ENCODE measurements at places on chromosomes 12 and 14.
A peak's percentile ranks its signal among the peaks of the same experiment; 100 is the strongest.

DNA sequence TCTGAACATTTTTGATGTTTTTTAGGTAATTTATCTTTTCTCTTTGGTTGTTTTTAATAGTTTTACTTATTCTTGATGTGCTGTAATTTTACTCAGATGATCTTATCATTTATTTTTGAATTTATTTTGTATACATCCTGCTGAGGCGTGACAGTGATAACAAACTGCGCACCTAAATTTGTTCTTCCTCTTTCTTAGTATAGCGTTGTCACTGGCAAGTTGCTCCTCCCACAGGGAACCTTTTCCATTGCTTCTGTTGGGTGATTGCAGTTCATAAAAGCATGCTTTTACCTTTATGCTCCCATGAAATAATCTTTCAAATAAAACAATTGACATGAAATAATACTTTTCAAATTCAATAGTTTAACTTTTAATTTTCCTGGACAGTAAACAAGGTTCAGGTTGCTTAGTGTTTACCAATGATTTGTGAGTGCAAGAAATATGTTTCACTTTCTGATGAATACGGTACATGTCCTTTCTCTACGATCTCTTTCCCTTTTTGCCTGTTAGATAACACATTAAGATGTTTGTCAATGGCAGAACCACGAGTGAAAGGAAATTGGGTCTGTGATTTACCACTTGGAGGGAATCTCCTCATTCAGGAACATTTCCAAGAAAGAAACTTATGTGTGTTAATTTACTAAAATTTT, 223.3 kb downstream of the CCDC91 start:
- no peak for DNase-seq

- DNase-seq, result peak; percentile 82
Observed at GRCh38 chr12:13093848-13094220, 9.6 kb downstream of the GSG1 start.

- no peak for DNase-seq
Observed at GRCh38 chr12:85301051-85301450, 21.0 kb downstream of the ALX1 start.

DNA sequence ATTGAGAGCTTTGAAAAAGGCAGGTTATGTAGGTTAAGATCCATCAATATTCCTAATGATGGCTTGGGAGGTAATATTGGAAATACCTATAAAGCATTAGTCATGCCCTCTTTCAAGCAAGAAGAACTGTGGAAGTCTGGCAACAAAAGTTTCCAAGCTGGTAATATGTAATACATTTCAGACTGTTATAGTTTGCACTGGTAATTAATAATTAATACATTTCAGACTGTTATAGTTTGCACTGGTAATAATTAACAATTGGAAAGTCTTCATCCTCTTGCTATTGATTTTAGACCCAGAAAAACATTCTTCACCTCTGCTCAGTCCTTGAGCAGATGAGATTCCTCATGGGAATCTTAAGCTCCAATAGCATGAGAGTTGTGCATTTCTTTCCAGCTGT, 29.0 kb upstream of the WDR89 start:
- DNase-seq, result no peak

- DNase-seq, result no peak
Observed at GRCh38 chr12:124174451-124175348, 120.2 kb upstream of the RFLNA start.

DNA sequence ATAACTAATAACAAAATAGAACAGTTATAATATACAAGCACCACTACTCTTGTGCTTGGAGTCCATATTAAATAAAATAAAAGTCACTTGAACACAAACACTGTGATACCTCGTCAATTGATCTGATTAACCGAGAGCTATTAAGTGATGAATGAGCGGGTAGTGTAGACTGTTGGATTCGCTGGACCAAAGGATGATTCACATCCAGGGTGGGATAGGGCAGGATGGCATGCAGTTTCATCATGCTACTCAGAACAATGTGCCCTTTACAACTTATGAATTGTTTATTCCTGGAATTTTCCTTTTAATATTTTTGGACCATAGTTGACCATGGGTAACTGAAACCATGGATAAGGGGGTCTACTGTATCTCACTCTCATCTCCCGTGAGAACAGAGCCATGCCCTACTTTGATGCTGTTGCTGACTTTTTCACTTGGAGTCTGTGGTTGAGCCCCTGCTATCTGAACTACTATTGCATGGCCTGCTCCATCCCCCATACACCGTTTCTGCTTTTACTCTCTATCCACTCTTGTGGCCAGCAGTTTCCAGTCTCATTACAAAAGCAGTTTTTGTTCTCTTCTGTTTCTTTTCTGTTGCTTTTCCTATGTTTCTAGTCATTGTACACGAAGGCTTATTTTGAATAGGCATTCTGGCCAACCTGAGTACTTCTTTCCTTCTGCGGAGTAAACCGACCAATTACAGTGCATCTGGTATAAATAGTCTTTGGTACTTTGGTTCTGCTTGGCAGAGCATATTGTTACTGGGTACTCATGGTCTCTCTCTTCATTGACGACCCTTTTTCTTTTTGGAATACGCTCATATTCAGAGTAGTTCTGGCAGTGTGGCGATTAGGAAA, 12.2 kb downstream of the TMTC2 start:
- no peak for DNase-seq

DNA sequence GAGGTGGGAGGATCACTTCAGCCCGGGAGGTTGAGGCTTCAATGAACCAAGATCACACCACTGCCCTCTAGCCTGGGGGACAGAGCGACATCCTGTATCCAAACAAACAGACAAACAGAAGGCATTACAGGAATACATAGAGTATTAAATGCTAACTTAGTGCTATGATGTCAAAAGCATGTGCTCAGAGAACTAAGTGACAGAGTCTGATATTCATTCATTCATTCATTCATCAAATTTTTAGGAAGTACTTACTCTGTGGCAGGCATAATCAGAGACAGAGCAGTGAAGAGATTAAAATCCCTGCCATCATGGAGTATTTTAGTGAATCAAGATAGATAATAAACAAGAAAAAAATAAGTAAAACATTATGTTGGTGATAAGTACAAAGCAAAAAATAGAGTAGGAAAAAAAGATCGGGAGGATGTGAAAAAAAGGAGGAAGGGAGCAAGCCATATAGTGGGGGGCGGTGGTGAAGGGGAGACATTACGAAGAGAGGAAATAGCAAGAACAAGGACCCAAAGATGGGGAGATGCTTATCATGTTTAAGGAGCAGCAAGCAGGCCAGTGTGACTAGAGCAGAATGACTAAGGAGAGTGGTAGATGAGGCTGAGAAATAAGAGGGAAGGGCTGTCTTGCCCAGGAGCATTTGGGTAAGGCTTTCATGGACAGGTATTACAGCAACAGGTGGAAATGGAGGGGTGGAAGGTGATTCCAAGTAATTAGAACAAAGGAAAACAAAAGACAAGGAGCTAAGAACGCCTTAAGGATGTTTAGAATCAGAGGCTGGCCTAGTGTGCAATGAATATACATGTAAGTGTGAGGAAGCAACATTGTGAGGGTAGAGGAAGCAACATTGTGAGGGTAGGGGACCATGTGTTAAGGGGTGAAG, 2.8 kb downstream of the MAP4K5 start:
- no peak for DNase-seq

DNA sequence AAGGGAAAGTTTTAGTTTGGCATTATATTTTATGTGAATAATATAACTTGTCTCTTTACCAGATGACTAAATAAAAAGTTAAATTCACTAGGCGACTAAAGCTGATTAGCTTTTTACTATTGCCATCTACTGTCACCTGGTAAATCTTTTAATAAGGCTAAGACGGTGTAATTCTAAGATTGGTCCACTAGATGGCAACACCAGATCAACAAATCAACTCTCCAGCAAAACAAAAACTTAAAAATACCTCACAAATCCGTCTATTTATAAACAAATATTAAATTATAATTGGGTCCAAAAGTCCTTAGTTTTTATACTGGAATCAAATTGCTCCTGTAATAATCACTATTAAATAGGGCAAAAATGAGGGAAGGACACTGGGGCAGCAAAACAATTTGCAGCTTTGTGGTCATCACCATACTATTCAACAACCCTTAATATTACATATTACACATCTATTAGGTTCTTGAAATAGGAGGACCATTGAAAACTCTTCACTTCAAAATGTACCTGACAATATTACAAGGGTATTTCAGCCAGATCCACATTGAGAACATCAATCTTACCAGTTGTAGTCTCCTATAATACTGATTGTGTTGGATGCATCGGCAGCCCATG, 47.9 kb downstream of the GALC start:
- DNase-seq, result peak; percentile 49

DNA sequence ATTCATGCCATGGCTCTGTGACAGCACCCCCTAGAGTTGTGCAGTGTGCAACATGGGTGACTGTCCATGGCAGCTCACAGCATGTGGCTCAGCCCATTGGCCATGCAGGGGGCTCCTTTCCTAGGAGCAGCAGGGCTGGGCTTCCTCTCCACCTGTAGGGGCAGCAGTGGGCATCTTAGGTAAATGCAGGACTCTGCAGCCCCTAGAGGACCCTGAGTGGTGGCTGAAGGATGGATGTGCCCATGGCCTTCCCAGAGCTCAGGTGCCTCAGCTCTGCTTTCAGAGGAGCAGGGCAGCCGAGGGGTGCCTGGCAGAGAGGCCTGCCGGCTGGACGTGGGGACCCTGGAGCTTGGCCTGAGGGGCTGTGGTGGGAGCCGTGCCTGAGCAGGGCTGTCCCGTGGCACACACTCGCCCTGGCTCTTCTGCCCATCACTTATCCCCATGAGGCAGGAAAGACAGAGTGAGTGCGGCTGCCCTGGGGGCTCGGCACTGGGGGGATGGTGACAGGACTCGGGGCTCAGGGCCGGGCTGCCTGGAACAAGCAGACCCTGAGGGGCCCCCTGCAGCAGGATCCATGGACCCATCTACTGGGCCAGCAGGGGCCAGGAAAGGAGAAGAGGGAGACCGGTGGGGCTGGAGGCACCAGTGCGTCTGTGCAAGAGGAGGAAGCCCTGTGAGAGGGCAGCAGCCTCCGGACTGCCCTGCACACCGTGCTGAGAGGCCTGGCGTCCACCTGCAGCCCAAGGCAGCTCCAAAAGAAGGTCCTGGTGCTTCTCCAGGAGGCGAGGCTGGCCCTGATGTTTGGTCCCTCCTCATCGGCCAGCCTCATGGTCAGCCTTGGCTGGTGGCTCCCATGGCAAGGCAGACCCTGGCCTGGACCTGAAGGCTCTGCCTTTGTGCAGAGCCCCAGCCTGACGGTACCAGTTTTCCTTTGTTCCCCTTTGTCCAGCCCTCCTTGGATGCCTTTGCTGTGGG, 7.6 kb downstream of the ADSS1 start:
- no peak for DNase-seq

- no peak for DNase-seq
Observed at GRCh38 chr14:22885975-22886374, 3.0 kb downstream of the REM2 start.

DNA sequence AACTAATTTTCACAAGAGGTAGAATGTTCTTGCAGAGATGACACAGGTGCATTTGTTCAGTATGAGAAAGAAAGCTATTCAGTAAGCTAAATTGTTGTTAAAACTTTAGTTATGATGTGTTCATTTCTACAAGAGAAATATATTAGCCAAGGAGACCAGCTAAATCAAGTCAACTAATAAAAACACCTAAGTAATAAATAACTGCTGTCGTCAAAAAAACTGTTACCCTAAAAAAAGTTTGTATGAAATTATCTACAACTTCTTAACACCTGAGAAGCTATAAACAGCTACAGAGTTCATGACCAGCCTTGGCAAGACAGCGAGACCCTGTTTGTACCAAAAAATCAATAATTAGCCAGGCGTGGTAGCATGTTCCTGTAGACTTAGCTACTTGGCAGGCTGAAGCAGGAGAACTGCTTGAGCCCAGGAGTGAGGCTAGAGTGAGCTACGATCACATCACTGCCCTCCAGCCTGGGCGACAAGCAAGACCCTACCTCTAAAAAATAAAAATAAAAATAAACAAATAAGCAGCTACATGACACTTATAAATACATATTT, 67.6 kb upstream of the AP4S1 start:
- DNase-seq, result no peak

GRCh38 chr12:53579545-53579955, 46.6 kb downstream of the ATF7 start:
- no peak for DNase-seq

DNA sequence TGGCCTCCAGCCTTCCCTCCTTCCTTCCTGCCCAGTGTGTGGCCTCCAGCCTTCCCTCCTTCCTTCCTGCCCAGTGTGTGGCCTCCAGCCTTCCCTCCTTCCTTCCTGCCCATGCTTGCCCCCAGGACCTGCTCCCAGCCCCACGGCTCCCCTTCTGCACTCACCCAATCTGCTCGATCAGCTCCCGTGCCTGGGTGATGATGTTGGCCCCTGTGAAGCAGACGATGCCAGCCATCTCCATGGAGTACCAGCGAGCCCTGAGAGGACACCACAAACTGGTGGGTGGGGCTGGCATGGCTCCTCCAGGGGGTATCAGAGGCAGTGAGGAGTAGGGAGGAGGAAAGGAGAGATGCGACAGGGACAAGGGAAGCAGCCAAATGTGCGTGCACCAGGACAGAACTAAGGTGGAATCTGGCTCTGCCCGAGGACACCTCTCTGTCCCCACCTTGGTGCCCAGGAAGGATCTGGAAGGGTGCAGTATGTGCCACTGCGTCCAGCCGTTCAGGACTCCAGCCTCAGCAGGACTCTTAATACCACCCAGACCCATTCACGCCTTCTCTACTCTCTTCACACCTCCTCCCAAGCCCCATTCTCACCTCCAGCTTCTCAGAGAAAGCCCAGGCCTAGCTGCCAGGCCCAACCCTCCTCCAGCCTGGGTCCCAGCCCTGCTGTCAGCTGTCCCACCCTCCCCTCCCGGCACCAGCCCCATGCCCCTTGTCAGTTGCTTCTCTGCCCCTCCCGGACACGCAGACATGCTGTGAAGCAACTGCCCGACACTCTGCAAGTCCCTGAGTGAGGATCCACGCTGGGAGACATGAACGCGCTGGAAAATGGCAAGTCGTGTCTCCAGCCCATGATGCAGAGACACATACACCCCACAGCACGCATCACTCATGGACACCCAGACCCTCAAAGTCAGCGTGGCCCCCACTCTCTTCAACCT, 22.7 kb downstream of the POLE start:
- no peak for DNase-seq

DNA sequence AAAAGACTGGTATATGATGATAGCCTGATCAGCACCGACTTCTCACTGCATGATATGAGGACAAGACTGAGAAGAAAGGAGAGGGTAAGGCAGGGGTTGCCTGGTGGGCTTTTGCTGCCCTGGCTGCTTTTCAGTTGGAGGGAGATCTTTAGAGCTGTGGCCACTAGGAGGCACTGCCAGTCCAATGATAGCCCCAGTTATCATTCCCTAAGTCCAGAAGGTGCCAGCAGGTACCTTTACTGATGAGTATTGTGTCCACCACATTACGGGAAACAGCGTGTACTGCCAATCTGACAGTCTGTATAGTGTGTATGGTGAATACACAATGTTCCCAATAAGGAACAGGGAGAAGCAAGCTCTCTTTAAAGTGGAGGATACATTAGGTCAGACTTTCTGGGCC, 55.8 kb upstream of the CCDC175 start:
- DNase-seq, result peak; percentile 32

GRCh38 chr14:25102788-25103187, 52.8 kb upstream of the STXBP6 start:
- DNase-seq, result no peak

- DNase-seq, result no peak
Observed at GRCh38 chr12:67704071-67704470, 55.5 kb downstream of the DYRK2 start.
